ENCODE measurements at places on chromosomes 16 and 17.

DNA sequence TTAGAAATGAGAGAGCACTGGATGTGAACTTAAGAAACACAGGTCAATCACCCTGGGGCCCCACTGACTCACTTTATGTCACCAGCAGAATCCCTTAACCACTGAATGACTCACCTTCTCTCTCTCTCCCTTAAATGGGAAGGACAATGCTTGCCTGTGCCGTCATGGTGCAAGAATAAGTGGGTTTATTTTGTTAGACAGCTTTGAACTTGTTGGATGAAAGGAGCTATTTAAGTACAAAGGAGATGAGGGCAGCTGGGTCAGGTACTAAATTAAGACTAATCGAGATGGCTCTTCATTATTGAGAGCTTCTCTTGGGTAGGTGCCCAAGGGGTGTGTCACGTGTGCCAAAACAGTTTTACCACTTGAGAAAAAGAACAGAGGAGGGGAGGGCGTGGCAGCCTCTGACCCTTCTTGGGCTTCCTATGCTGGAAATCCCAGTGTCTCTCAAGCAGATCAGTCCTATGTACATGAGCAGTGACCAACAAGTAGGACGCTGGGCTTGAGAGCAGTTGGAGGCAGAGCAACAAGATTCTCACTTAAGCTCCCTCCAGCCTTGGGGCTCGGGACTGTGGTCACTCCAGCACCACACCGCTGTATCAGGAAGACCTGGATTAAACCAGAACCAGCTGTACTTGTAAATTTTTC, 6.7 kb upstream of the KRT31 start:
- peak; percentile 100 for DNase-seq

- DNase-seq = no peak
Measured at GRCh38 chr17:41534899-41535546, 6.9 kb upstream of the KRT19 start.

DNA sequence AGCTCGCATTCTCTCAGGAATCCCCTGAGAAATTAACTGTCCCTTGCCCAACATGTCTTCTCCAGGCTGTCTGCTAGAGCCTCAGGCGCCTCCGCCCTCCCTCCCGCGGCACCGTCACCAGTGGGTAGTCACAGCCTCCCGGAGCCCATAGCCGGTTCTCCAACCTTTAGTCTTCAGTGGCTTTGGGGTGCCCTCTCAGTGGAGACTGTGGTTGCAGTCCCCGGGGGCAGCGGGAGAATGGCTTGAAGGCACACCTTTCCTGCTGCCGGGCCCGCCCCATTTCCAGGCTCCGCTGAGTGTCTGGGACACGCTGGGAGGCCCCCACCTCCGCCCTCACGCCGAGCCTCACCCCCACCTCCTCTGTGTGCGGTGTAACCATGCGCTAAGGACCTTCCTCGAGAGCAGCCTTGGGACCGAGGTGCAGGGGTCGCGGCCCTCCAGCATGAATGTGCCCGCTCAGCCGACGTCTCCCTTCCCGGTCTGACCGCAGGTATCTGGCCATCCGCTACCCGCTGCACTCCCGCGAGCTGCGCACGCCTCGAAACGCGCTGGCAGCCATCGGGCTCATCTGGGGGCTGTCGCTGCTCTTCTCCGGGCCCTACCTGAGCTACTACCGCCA, 1.7 kb downstream of the GALR2 start:
- DNase-seq = no peak

- DNase-seq = no peak
Measured at GRCh38 chr16:87684106-87684677, 81.6 kb downstream of the KLHDC4 start.

DNA sequence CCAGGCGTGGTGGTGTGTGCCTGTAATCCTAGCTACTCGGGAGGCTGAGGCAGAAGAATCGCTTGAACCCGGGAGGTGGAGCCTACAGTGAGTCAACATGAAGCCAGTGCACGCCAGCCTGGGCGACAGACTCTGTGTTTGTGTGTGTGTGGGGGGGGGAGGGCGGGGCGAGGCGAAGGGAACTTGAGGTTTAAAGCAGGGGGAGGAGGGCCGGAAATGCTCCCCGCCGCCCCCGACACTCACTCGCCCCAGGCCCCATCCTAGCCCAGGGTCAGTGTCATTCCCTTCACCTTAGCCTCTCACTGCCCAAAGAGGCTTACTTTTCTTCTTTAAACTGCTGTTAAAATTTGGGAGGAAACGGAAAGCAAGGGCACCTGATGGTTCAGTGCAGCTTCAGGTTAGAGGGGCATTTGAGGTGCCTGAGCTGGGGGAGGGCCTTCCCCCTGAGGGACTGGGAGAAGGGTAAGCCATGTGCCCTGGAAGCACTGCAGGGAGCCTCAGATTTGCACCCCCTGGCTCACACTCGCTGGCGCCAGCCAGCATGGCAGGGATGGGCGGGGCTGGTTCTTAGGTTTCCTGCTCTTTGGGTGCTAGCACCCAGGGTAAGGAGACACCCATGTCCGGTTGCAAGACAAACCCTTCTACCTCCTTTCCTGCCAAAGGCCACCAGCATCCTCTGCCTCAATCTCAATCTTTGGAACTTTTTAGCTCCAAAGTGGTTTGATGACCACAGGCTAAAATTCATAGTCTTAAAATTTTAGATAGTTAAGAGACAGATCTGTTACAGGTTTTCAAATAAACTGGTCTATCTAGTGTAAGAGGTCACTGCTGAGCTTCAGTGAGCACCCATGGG, 2.2 kb upstream of the LIMD2 start:
- no peak for DNase-seq

DNA sequence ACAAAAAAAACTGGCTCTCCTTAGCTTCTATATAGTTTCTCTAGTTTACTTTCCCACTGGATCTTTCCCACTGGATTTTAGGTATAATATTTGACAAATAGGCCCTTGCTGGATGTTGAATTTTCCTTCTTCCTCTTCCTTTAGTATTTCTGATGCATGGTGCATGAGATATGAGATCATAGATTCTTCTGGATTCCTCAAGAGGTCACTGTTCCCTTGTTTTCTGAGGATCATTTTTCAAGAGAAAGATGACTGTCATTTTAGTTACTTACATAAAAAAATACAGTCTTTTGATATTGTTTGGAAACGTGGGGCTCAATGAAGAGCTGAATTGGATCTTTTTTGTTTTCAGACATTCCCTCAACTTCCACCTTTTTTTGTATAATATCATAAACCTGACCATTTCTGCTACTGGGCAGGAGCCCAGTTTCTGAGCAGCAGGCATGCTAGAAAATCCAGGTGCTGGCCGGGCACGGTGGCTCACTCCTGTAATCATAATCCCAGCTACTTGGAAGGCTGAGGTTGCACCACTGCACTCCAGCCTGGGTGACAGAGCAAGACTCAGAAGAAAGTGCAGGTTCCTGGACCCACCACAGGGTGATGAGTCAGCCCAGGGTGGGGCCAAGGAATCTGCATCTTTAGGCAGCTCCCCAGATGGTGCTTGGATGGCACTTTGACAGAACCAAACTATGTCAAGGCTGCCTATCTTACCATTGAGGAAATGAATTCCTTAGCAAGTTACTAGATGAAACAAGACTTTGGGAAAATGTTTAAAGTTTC, 70.3 kb downstream of the SDR42E1 start:
- DNase-seq = peak; percentile 67

DNA sequence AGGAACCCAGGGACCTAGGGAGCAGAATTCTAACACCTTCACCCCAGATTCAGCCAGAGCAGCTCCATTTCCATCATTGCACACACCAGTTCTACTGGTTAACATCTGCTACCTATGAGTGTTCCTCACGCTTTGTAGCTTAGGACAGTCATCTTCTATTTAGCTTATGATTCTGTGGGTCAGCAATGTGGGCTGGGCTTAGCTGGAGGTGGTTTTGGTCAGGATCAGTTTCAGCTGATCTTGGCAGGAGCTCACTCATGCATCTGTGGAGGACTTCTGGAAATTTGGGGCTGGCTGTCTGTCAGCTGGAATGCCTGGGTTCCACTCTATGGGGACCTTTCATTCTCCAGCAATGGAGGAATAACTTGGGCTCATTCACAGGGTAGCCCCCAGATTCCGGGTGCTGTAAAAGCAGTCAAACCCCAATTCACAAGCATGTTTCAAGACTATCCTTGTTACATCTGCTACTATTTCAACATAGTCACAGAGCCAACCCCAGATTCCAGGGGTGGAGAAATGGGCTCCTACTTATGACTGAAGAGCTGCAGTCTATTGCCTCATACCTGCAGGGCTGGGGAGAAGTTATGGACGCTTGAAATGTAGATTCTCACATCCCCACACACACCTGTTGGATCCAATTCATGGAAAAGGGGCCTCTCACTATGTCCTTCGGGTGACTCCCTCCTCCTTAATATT, 3.4 kb upstream of the HP start:
- peak; percentile 32 for DNase-seq

GRCh38 chr17:8468980-8469379, 33.3 kb downstream of the NDEL1 start:
- DNase-seq = no peak

- DNase-seq = no peak
Measured at GRCh38 chr16:89090669-89091426, 2.8 kb upstream of the ACSF3 start.

DNA sequence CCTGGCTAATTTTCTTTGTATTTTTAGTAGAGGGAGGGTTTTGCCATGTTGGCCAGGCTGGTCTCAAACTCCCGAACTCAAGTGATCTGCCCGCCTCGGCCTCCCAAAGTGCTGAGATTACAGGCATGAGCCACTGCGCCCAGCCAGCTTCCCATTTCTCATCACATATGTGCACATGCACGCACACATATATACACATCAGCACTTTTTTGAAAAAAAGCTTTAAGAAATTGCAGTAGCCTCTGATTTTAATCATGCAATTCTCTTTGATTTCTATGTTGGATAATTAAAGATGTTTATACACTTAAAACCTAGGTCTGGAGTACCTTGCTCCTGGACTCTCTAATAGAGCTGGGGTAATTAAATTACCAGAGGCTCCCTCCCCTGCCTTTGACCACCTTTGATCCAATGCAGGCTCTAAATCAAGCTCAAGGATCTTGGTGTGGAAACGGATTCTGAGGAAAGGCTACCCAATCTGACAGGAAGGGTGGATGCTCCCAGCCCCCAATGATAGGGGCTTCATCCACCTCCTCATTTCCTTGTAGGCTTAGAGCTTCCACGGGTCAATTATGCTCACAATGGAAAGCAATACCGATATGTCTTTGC, 29.7 kb upstream of the GAN start:
- DNase-seq = no peak

DNA sequence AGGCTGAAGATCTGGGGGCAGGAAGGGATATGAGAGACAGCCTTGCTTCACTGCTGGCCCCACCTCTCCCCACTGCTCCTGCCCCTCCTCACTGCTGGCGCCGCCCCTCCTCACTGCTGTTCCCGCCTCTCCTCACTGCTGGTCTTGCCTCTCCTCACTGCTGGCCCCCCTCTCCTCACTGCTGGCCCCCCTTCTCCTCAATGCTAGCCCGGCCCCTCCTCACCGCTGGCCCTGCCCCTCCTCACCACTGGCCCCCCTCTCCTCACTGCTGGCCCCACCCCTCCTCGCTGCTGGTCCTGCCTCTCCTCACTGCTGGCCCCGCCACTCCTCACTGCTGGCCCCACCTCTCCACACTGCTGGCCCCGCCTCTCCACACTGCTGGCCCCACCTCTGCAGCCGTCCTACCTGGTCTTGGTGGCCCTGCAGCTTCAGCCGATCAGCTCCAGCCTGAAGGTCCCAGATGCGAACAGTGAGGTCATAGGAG, 9.5 kb upstream of the PAM16 start:
- DNase-seq = no peak

- DNase-seq = no peak
Measured at GRCh38 chr17:29982991-29983653, 41.7 kb downstream of the EFCAB5 start.

DNA sequence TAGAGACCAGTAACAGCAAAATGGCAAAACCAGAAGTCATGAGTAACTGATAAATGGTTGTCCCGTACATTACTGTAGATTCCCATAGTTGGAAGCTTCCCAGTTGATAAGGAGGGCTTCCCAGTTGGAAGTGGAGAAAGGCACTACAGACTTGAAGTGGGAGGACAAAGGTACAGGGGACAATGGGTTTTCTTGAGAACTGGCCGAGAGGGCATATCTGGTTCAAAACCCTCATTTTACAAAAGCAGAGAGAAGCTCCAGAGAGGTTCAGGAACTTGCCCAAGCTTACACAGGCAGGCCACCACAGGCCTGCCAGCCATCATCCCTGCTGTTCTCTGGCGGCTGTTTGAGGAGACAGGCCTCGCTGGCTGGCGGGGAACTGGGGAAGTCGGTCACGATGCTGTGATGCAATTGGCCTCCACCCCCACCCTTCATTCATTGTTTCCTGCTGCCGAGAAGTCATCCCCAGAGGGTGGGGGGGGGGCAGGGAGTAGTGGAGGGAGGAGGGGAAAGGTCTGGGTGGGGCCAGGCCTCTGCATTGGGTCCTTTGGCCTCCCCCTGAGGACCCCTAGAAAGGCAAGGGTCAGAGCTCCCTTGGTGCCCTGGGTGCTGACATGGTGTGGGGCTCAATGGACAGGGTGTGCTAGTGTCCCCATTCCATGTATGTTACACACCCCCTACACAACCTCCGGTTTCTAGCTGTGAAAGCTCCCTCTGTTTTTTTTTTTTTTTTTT, 3.0 kb downstream of the UBALD2 start:
- peak; percentile 93 for DNase-seq

GRCh38 chr16:17312094-17312710, 158.6 kb downstream of the XYLT1 start:
- DNase-seq = peak; percentile 28

DNA sequence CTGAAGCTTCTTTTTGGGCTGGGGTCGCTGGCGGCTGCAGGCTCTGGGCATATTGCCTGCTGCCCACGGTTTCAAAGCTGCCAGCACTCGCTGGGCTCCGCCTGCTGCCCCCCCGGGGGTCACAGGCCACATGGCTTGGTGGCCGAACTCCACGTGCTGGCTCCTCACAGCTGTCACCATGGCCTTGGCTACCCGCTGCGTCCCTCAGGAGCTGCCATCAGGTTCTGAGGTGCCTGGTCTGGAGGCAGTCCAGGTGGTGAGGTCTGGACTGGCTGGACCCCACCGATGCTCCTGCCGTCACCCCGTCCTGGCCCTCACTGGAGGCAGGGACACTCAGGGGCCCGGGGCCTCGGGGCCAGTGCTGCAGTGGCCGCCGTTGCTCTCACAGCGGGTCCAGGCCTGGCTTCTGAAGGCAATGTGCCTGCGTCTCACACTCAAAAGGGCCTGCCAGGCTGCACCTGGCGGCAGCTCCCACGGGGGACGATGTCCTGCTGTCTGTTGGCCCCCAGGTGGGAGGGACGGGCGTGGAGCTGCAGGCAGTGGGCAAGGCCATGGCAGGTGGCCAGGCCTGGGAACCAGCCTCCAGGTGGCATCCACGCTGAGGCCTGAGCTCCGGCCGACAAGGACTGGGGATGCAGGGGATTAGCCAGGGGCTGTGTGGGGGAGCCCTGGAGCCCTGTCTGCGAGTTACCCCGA, 13.3 kb downstream of the CAPN15 start:
- DNase-seq = no peak

Data from bronchial epithelial cell (primary cell).